WERI-Rb-1 (cell line): ENCODE measurements at places on chromosomes 2 and 18.

DNA sequence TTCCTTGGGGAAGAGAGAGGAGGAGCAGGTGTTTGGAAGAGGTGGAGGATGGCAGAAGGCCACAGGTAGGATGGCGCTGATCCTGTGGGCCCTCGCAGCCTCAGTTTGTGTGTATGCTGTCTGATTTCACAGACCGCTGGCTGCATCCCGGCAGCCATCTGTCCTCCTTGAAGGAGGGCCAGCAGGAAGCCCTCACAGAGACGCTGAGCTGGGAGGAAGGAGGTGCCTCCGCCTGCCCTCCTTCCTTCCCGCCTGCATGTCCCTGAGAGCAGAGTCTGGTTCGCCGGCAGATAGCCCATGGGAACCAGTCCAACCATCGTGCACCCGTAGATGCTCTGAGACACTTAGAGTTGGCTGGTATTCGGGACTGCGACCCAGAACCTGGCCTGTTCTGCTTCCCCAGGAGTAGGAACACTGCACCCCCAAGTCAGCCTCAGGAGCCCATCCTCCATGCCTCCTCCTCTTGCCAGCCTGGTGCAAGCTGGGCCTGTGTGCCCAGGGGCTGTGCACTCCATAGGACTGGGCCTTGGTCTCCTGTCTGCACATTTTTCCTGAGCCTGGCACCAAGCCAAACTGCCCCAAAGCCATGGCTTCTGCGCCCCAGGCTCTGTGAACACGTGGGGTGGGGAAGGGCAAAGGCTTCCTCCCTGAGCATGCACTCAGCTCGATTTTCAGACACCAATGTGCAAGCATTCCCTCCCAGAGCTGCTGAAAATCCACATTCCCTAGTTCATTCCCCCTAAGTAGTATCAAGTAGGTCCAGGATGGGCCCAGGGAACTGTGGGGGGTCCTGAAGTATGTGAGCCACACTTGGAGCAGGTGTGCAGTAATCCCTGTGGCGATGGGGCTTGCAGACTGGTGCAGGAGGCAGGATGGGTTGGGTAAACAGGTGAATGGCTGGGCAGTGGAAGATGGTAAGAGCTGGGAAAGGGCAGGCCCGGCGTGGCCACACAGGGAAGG lies 115.6 kb downstream of the SEPTIN10 start:
- DNase-seq: peak; percentile 36

- no peak for DNase-seq
Measured at GRCh38 chr2:235011607-235011928, 59.8 kb downstream of the SH3BP4 start.

- DNase-seq: no peak
Measured at GRCh38 chr18:25604894-25605597, 253.1 kb upstream of the ZNF521 start.

- peak; percentile 88 for DNase-seq
Measured at GRCh38 chr2:142180820-142181533, 50.2 kb upstream of the LRP1B start.

GRCh38 chr2:237391140-237391539 lies 22.8 kb downstream of the COL6A3 start:
- no peak for DNase-seq

- DNase-seq: no peak
Measured at GRCh38 chr2:42028571-42029148, 19.2 kb upstream of the PKDCC start.

GRCh38 chr18:21391074-21391673 lies 149.1 kb downstream of the GREB1L start:
- no peak for DNase-seq
